ENCODE measurements at places on chromosomes 6 and 20.
A peak's percentile ranks its signal among the peaks of the same experiment; 100 is the strongest.

DNA sequence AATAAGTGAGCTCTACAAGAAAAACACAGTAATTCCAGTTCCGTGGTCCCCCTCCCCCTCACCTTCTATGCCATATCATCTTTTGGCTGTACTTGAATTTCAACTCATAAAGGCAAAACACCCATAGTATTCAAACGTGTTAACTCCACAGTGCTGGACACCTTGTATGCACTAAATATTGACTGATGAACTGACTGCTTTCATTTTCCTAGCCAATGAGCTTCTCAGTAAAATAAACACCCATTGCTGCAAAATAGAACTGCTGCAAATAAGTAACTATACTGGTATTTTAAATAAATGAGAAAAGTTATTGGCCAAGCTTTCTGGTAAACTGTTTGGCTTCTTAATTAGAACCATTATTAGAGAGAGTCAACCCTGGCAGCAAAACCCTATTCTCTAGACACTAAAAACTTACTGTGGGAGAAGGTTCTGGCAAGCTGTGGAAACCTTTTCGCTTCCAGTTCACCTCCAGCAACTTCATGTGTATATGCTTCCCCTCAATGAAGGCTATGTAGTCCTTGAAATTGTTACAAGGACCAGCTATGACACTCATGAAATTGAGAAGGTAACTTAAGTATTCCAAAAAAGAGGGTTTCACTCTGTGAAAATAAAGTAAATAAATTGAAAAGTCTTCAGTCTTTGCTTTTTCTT is 86.0 kb downstream of the MBOAT1 start:
- DNase-seq = no peak

GRCh38 chr6:99254616-99255550 is 94.6 kb downstream of the FAXC start:
- DNase-seq = no peak

DNA sequence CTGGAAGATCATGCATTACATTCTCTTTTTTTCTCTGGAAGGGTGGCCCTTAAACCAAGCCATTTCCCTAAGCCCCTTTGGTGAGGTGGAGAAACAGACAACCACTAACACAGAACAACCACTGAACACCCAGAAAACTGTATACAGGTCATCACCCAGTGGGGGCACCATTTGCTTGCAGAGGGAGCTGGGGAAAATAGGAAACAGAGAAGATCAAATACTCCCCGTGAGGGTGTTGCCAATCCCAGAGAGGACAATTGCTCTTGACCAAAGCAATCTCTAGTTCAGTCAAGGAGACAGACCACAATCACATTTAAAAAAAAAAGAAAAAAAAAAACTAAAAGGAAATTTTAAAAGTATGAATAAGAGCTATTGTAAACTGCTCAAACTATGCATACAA is 865 bp upstream of the DAAM2 start:
- DNase-seq = no peak

DNA sequence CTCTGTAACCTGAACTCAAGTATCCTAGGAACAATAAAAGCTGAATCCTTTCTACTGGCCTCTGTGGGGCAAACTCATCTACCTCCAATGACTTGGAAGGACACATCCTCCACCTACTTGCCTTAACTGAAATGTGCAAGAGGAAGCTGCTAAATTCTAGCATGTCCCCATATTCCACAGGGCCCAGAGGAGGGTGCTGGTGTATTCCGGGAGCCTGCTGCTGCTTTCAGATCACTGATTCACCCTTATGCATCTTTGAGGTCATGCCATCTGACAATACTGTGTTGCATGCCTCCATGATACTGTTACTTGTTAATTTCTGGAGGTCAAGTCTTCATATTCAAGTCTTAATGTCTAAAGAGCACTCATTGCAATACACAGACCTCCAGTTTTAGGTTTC is 40.3 kb downstream of the LYRM4 start:
- DNase-seq = no peak

GRCh38 chr20:10077081-10077471 is 42.3 kb downstream of the ANKEF1 start:
- DNase-seq = no peak

DNA sequence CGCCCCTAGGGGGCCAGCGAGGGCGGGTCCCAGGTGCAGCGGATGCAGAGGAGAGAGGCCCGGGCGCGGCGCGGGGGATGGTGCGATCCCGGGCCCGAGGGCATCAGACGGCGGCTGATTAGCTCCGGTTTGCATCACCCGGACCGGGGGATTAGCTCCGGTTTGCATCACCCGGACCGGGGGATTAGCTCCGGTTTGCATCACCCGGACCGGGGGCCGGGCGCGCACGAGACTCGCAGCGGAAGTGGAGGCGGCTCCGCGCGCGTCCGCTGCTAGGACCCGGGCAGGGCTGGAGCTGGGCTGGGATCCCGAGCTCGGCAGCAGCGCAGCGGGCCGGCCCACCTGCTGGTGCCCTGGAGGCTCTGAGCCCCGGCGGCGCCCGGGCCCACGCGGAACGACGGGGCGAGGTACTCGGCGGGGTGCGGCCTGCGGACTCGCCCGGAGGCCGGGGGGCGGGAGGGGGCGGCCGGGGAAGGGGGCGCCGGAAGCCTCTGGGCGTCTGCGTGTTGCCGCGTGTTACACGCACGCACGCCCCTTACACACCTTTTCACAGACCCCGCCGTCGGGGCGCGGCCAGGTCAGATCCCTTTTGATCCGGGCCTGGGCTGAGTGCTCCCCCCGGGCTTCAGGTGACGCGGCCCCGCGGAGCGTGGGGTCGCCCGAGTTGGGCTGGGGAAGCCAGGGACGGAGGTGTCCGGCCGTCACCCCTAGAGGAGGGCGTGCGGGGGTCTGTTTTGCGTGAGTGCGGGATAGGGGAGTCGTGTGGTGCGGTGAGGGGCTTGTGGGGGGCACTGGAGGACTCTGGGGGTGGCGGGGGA is 412 bp downstream of the TRIB3 start:
- peak; percentile 48 for DNase-seq

DNA sequence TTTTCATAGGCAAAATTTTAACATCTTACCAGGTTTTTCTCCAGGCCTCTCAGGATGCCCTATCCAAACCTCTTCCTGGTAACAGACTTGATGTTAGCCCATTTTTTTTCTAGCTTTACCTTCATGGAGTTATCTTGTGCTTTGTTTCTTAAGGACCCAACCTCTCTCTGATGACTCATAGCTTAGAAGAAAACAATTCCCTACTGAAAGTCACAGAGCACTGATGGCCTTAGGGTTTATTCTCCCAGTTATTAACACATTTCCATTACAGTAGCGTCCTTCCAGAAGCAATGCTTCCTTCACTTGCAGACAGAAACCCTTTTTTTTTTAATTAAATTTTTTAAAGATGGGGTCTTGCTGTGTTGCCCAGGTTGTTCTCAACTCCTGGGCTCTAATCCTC is 79.4 kb downstream of the IYD start:
- no peak for DNase-seq

DNA sequence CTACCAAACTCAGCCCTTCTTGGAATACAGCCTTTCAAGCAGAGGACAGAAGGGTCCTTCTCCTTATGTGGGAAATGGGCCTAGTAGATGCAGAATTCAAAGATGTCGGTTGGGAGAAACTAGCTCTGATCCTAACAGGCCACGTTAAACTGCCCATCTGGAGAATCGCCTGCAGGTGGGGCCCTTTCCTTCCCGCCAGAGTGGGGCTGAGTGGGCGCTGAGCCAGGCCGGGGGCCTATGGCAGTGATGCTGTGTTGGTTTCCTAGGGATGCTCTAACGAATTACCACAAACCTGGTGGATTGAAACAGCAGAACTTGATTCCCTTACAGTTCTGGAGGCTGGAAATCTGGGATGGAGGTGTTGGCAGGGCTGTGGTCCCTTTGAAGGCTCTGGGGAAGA is 9.1 kb downstream of the MAPK13 start:
- no peak for DNase-seq

DNA sequence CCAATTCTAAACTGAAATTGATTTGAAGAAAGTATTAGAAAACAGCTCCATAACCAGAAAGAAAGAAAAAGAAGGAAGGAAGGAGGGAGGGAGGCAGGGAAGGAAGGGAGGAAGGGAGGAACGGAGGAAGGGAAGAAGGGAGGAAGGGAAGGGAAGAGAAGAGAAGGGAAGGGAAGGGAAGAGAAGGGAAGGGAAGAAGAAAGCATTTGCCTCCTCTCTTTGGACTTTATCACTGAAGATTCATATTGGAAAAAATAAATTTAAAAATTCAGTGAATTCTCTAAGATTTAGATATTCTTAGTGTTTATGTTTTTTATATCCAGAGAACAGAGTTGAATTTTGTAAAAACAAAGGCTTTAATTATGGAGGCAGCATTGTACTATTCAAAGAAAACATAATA is 68.5 kb upstream of the NXT1 start:
- no peak for DNase-seq

- DNase-seq = no peak
Observed at GRCh38 chr6:41503827-41504465, 42.2 kb upstream of the FOXP4 start.

DNA sequence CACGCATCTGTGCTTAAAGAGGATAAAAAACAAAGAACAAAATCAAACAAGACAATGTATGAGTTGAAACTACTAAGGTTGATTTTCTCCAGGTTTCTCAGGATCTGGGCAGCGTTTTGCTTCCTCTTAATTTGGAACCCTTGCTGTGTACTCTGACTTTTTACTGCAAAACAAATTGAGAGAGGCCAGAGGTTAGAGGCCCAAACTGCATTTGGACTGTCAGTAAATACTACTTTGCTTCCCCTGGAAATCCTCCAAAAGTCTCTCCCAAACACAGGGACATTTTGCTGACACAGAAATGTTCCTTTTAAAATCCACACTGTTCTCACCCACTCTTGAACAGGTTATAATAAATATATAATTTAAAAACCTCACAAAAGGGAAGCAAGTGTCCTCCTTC is 1.1 kb downstream of the ARG1 start:
- DNase-seq = no peak

- no peak for DNase-seq
Observed at GRCh38 chr6:53264915-53265607, 83.7 kb downstream of the ELOVL5 start.

DNA sequence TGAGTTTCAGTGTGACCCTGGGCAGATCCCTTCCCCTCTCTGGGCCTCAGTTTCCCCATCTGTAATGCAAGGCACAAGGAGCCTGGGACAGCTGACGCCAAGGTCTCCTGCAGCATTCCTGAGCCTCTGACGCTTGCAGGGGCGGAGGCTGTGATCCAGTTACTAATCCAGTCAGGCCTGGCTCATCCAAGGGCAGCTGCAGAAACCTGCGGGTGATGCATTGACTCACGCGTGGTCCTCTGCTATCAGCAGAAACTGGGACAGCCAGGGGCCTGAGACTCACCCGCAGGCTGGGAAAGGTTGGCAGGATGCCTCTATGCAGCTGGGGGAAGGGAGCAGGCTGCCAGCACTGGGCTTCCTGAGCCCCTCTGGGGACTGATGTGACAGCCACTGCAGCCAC is 65.0 kb upstream of the SIRPA start:
- no peak for DNase-seq

DNA sequence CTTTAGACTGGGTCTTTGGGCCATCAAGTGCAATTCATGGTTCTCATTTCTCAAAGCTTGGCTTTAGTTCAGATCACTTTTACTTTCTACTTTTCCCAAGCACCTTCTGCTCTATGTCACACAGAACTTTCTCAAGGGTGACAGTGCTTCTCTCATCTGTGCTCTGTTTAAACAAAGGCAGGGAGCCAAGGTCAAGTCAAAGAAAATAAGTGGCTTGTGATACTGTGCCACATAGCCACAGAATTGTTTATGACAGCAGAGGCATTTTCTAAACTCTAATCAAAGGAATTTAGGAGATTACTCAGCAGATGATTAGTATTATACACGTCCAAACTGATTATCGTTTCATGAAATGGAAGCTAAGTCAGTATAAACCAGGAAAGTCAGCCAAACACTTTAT is 348.0 kb downstream of the HDGFL1 start:
- no peak for DNase-seq

DNA sequence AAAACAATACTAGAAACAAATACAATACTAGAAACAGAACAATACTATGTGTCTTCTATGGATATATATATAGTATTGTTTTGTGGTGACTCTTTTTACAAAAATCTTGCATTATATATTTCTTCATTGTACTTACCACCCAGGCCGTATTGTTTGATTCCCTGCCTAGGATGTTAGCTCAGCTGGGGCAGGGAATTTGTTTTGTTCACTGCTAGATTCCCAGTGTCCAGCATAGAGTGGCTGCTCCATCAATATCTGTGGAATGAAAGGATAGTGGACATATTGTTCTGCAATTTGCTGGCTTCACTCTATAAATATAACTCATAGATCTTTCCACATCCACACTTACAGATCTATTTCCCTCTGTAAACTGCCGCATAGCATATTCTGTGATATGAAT is 21.5 kb upstream of the PREX1 start:
- no peak for DNase-seq

DNA sequence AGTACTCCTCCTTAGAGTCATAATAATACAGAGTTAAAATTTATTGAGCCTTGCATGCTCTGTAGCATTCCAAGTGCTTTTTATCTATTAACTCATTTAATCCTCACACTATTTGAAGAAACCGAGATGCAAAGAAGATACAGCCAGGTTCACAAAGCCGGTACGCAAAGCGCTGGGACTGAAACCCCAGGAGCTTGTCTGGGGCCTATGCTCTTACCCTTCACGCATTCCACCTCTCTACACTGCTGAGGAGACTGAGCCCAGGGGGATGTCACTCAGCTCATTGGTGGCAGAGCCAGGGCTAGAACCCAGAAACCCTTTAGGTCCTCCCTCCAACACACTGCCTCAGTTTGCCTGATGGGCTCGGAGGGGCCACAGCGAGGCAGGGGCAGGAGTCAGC is 19.7 kb upstream of the MRPS18A start:
- DNase-seq = no peak

DNA sequence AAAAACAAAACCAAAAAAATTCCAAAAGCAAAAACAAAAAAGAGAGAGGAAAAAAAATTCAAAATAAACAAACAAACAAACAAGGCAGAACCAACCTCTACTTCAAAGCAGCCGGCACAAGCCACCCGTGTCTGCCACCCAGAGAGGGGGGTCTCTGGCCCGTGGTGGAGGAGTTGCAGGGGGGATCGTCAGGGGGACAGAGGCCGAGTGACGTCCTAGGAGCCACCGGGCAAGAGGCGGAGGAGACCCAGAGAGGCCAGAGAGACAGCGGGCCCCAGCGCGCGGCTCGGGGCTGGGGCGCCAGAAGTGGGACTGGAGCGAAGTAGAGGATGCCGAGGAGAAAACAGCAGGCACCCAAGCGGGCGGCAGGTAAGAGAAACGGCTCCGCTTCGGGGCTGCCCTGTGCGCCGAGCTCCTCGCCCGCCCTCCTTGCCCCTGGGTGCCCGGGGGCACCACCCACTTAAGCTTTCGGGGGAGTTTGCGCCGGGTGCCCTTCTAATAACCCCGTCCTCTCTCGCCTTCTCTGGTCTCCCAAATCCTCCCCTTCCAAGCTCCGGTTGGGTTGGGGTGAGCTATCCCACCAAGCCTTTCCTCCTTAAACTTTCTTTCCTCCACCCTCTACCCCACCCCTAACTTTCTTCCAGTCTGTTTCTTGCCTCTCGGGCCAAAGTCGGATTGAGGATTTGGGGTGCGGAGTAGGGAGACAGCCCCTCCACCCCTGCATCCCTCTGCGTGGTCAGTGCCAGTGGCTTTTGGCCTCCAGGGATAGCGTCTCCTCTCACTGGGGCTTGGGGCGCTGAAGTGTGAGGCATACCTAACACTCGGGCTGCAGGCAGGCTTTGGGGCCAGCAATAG is 1.0 kb downstream of the TSHZ2 start:
- DNase-seq = no peak

All from neuronal stem cell (in vitro differentiated cells).